ENCODE measurements at places on chromosomes 1 and 21. TPM values are rescaled to one million over a fixed set of nuclear protein-coding genes. Genes with fewer than 3 reads are reported as not detected.

Gene ACTA1
- total RNA-seq: 5.2 TPM

Gene ARTN
- not detected for total RNA-seq

Gene OR6N1
- not detected for total RNA-seq

Gene KRTAP7-1
- not detected for total RNA-seq

- DNase-seq: no peak
Observed at GRCh38 chr1:3013371-3014049, 7.8 kb upstream of the ACTRT2 start.

DNA sequence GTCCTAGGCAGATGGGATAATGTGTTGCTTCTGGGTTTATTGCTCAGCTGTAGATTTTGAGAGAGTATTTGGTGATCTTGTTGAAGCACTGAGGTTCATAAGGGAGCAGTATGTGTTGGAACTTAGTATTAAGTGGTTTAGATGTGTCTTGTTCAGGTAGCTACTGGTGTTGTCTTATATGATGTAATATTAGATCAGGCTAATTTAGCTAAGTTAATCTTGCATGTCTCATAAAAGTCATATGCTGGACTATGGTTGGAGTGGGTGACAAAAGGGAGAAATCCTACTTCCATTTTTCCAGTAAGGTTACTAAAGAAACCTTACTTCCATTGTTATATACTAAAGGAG, 196.4 kb downstream of the CLEC20A start:
- no peak for DNase-seq

GRCh38 chr1:82449506-82450057, 648.8 kb downstream of the ADGRL2 start:
- no peak for DNase-seq

- no peak for DNase-seq
Observed at GRCh38 chr1:179937668-179938254, 16.8 kb upstream of the CEP350 start.

- DNase-seq: no peak
Observed at GRCh38 chr1:170686291-170686690, 22.4 kb downstream of the PRRX1 start.

DNA sequence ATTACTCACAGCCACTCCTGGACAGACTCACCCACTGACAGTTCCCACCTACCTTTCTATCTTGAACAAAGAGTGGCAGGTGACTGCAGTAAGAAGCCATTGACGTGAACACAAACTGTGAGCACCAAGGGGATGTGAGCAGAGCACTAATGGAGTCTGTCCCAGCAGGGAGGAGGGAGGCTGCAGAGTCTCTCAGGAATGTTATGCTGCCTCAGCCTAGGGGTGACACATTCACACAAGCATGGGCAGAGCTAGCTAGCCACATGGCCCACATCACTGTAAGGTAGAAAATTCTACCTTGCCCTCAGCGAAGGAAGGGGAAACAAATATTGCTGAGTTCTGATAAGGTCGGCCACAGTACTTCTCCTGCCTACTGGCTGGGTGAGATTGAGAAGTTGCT, 56.8 kb upstream of the PTGFRN start:
- no peak for DNase-seq

- no peak for DNase-seq
Observed at GRCh38 chr21:29075706-29076466, 2.4 kb upstream of the CCT8 start.
